ENCODE measurements at places on chromosomes 3 and 15.

DNA sequence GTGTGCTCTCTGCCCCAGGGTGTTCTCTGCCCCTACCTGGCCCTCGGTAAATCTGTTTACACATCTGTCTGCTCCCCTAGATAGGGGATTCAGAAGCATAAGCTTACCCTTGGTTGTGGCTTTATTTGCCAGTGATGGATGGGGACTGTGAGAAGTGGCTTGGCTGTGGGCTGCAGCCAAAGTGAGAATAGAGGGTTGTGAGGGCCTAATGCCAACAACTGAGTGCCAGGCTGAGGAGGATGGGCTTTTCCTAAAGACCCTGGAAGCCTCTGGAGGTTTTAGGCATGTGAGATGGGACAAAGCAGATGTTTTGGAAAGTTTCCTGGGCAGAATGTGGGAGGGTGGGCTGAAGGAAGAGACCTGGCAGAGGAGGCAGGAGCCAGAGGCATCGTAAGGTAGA, 15.4 kb upstream of the APEH start:
- DNase-seq: no peak

DNA sequence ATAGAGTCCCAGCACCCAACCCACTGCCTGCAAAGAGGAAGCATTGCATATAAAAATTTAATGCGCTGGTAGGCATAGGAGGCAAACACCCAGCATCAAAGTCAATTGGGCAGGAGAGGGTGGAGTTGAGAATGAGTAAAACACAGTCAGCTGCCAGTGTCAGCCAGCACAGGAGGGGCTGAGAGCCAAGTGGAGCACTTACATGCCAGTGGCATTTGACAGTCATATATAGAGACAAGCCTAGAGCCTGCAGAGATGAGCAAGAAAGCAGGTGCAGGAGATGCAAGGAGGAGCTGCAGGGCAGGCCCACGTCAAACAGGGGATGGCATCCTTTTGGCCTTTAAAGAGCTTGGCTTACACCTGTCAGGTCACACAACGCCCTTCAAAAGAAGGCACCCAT, 27.6 kb upstream of the ZFAND6 start:
- DNase-seq: no peak

GRCh38 chr3:132344666-132345280, 27.6 kb downstream of the ACP3 start:
- DNase-seq: no peak

GRCh38 chr3:80060664-80061063, 292.9 kb upstream of the ROBO1 start:
- DNase-seq: no peak

DNA sequence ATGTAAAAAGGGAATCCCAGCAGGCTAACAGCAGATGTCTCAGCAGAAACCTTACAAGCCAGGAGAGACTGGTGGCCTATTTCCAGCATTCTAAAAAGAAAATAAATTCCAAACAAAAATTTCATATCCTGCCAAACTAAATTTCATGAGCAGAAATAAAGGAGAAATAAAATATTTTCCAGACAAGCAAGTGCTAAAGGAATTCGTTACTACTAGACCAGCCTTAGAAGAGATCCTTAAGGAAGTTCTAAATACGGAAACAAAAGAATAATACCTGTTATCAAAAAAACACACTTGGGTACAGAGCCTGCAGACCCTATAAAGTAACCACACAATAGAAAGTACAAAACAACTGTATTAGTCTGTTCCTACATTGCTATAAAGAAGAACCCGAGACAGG, 41.4 kb downstream of the HDGFL3 start:
- no peak for DNase-seq

DNA sequence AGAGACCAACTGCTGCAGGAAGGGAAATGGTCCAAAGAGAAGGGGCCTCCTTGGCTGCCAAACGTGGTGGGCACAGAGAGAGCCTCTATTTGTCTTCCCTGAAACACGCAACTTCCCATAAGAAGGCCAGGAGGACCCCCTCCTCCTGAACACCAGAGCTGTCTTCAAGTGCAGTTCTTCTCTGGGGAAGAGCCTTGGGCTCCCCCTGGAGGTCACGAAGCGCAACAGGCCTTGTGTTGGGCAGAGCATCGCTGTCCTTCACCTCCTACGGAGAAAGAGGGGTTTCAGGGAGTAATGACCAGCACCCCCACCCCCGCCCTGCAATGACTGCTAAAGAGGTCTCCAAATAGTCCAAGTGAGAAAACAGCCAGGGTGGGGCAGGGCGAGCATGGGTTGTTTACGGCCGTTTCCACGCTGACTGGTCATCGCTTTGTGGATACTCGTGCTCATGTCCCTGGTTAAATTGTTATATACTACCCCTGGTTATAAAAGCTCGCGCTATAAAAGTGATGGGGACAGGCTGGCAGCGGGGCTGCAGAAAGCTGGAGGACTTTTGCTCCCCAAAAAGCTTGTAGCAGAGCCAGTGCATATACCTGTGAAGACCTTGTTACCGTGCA, 397.5 kb upstream of the ATP10A start:
- DNase-seq: no peak

Measured in coronary artery (tissue), 2 donors.